ENCODE measurements at places on chromosomes 16 and 17. TPM values are rescaled to one million over a fixed set of nuclear protein-coding genes. Genes with fewer than 3 reads are reported as not detected.

EIF1 gene
- total RNA-seq: 539 TPM

CPHXL2 gene
- total RNA-seq: not detected

DNA sequence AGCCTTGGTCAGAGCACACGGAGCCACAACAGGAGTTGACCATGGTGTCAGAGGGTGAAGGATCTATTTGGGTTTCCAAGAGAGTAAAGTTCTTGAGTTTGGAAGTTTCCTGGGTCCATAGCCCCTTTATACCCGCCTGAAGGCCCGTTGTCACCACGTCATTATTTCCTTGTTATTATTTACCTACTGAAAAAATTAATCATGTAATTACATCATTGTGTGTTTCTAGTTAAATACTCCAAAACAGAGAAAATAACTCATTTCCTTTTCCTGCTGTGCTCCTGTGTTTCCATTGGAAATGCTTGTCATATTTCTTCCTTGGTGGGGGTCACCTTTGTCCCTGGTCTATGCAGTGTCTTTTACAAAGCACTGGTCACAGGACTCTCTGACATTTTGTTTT, at the start of gene KRTAP4-8:
TSS of gene KRTAP4-8 (minus strand) at position 101 of the 400 bp plus-strand sequence. CDS start at position 43, 58 bp downstream.
- no peak for DNase-seq

DNA sequence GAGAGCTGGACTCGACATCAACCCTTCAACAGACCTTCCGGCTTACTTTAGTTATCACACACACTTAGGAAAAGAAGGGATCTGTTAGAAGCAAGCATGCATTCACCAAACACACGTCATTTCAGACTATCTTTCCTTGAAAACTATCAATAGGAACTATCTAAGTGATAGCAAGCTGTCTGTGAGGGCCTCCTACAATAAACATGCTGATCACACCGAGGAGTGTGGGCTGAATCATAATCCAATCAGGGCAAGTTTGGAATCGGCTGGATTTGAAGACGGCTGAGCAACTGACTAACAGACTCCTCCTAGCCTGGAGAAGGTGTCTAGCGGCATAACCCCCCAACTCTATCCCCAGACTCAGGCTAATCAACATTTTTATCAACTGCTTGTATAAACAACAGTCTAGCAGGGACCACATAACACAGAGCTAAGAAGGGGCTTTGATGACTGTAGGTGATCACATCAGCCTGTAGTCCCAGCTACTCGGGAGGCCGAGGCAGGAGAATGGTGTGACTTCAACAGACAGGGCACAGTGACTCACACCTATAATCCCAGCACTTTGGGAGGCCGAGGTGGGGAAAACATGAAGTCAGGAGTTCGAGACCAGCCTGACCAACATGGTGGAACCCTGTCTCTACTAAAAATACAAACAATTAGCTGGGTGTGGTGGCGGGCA, 14.1 kb downstream of the NXN start:
- DNase-seq: no peak

- DNase-seq: no peak
Measured at GRCh38 chr16:4522051-4522581, 16.5 kb downstream of the CDIP1 start.

- no peak for DNase-seq
Measured at GRCh38 chr16:49473131-49473530, 99.5 kb downstream of the C16orf78 start.

GRCh38 chr16:14505846-14506245, 124.2 kb downstream of the PARN start:
- DNase-seq: no peak
